Stimulated activated CD4-positive, alpha-beta T cell treated with anti-CD3 and anti-CD28 coated beads, Interleukin-15, amount 100 ng/mL, for 1 hour (primary cell): ENCODE measurements at places on chromosomes 7 and 10.

- DNase-seq = no peak
These were observed 152.4 kb downstream of the ACTR3B start for GRCh38 chr7:152911922-152912321.

GRCh38 chr10:17749890-17750289 lies 2.1 kb upstream of the TMEM236 start:
- no peak for DNase-seq

DNA sequence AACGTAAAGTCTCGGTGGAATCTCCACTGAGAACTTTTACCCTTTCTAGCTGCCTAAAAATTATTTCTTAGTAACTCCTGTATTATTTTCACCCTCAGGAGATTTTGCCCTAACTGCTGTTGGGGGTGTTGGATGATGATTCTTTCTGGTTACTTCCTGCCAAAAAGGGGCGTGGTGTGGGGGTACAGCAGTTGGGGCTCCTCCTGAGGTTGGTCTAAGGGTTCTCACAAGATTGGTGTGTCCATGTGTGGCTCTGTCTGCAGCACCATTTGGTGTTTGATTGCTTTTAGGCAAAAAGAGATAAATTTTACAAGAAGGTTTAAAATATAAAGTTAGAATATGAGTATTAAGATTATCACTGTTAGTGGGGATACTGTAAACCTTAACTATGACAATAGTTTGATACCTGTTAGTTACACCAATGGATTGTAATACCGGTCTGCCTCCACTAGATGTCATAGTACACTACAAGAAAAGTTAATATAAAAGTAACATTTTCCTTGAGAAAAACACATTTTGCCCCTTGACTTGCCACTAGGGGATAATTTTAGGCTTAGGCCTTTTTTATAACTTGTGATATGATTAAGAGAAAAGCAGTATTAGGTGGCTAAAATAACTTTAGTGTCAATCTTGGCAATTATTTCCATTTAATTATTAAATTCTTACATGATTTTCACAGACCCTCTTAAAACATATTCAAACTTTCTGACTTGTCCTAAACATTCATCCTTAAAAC lies 928.7 kb downstream of the IPMK start:
- DNase-seq = no peak

DNA sequence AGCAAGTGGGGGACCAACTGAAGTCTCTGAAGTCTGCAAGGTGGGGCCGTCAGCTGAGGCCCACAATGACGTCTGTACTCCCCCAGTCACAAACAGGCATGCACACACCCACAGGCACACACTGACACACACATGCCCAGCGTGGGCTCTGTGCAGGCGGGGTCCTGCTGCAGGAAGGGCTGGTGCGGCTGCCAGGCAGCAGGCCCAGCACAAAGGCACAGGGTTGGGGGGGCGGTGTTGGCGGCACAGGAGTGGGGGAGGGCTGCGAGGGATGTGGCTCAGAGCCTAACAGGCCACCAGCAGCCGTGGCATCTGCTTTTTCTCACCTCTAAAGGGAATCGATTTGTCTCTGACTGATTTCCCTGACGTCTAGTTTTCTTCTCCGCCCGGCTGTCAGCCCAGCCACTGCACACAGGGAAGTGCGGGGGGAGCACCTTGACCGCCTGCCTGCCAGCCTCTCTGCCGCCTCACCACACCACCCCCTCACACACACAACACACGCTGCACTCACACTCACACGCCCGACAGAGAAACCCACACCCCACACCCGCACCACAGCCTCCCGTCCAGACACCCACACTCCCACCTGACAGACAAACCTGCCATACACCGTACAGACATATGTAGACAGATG lies 43.5 kb upstream of the ZMIZ1 start:
- DNase-seq = no peak

GRCh38 chr10:131245475-131246059 lies 66.0 kb downstream of the TCERG1L start:
- DNase-seq = no peak

DNA sequence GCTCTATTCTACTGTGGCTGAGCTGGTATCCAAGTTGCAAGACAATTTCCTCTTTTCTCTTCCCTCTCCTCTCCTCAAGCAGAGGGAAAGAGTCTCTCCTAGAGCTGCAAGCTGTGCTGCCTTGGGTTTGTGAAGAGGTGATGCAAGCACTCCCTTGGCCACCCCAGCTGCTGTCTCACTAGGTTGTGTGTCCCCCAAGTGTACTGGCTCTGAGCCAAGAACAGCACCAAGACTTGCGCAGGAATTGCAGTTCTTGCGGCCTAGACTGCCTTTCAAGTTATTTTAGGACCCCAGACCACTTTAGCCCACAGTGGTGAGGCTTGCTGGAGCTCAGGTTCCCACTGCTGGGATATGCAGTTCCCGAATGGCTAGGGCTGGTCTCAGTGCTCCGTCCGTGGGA lies 411.6 kb downstream of the DPP6 start:
- no peak for DNase-seq
